ENCODE measurements at places on chromosomes 13 and 19. TPM values are rescaled to one million over a fixed set of nuclear protein-coding genes. Genes with fewer than 3 reads are reported as not detected.

- DNase-seq, result no peak
Measured at GRCh38 chr13:109211616-109212015, 574.8 kb downstream of the IRS2 start.

- DNase-seq, result no peak
Measured at GRCh38 chr19:4654437-4655361, 15.4 kb downstream of the TNFAIP8L1 start.

GRCh38 chr19:36215276-36216123 is 594 bp downstream of the ZNF146 start:
- no peak for DNase-seq

GRCh38 chr19:14450168-14450874 is 17.2 kb downstream of the PKN1 start:
- DNase-seq, result no peak

DNA sequence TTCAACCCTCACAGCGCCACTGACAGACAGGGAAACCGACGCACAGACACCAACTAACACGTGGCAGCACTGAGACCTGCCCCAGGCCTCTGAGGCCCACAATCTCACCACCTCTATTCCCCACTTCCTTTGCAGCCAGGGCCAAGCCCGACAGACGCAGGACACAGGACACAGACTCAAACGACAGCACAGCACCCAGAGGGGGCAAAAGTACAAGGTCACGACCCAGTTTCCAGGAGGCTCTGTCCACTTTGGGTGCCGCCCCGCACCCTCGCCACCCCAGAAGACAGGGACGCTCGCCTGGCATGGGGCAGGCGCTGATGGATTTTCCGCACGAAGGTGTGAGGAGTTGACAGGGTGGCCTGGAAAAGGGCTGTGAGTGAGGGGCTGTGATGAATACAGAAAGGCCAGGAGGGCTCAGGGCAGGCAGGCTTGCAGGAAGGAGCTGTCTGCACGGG is 48.8 kb downstream of the MLLT1 start:
- no peak for DNase-seq

DNA sequence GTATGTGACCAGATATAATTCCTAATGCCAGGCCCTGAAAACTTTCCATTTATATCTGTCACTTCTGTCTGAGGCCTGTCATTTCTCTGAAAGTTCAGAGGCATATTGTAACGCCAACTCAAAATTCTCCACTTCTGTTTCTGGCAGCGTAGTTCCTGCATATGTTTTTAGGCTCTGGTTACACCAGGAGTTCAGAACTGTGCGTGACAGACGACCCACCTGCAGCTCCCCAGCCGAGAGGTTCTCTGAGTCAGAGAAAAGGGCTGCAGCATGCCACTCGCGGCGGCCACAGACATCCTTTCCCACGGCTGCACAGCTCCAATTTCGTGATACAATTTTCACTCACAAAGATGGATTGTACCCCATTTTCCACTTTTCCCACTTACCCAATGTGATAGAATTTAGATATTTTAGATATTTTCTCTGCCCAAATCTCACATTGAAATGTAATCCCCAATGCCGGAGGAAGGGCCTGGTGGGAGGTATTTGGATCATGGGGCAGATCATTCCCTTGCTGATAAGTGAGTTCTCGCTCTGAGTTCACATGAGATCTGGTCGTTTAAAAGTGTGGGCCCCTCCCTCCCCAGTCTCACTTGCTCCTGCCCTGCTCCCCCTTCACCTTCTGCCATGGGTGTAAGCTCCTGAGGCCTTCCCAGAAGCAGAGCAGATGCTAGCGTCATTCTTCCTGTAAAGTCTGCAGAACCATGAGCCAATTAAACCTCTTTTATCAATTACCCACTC is 308.1 kb downstream of the LIG4 start:
- no peak for DNase-seq

The FPR1 gene
- total RNA-seq, result 0.51 TPM

The THAP8 gene
- 4.6 TPM for total RNA-seq

The OSCAR gene
- not detected for total RNA-seq

The LTBP4 gene
- 163 TPM for total RNA-seq

The MYCBP2 gene
- total RNA-seq, result 133 TPM

All from uterus (tissue), 4 donors.